ENCODE measurements at places on chromosomes 2 and 18.

DNA sequence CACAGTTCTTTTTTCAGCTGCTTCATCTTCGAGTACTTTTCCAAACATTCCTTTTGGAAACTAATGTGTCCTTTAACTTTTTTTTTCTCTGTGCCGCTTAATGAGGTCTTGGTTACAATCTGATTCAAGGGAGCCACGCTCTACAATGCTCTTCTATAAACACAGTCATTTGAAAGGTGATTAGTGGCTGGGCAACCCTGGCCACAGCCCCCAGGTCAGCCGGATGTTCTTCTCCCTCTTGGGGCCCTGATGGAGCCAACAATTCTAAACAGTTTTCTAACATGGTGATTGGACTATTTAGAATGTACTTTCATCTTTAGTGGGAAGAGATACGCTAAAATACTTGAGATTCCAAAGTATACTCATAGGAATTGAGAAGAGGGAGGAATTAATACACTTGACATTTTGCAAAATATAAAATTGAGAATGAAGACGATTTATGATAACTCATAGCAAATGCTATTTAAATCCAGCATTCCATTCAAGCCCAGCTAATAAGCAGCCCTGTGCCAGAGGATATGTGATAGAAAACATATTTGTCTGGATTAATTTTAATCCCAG, 83.7 kb upstream of the MBOAT2 start:
- no peak for DNase-seq

DNA sequence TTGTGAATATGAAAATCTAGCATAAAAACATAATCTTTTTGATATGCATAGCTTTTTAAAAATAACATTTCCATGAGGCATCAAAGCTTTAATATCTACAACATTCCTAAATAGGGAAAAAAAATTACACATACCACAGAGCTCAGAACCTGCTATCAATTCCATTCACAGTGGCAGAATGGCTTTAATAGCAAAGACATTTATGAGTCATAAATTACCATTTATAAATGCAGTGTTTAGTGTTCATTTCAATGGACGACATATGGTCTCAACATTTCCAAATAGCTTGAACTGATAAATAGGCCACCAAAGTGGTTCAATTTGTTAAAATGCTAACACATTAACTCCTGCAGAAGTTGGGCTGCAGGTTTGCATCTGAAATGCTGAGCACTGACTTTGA, 600.6 kb upstream of the SETBP1 start:
- no peak for DNase-seq

DNA sequence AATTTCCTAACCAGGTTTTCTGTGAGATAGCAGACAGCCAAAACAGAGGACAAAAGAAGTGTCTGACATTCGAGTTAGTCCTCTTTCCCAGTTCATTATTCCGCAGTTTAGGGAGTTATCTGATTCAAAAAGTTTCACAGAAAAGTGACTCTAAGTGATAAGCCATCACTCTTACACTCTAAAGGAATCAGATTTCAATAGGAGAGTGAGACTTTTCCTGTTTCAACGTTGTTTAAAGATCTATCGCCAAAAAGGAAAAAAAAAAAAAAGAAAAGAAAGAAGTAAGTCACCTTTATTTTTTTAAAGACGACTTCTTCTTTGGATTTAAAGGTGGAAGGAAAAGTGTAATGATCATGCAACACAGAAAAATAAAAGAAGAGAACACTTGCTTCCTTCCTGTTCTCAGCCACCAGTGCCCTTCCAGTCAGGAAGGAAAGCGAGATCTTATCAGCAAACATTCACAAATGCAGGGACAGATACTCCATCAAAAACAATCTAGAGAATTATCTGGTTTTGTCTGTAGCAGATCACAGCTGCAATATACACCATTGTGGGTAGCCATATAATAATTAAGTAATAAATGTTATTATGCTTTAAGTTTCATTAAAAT, 49.8 kb downstream of the TFPI start:
- no peak for DNase-seq

DNA sequence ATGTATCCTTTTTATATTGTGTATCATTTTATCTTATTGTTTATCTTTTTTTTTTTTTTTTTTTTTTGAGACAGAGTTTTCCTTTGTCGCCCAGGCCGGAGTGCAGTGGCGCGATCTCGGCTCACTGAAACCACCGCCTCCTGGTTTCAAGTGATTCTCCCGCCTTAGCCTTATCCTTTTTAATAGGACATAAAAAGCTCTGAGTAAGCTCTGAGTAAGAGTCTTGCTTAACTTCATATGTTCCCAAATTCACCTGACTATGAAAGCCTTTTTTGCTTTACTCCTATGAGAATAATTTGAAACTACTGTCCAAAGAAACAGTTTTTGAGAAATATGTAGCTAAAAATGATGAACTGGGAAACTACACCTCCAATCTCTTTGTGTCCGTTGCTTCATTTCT, 525.5 kb downstream of the IRS1 start:
- no peak for DNase-seq

- no peak for DNase-seq
Measured at GRCh38 chr2:73111073-73112025, 1.4 kb downstream of the RAB11FIP5 start.

GRCh38 chr2:85435981-85436835, 17.7 kb downstream of the SH2D6 start:
- no peak for DNase-seq

GRCh38 chr2:168030862-168031624, 216.4 kb downstream of the STK39 start:
- DNase-seq: no peak

GRCh38 chr2:30233271-30234009, 2.1 kb downstream of the LBH start:
- DNase-seq: no peak

DNA sequence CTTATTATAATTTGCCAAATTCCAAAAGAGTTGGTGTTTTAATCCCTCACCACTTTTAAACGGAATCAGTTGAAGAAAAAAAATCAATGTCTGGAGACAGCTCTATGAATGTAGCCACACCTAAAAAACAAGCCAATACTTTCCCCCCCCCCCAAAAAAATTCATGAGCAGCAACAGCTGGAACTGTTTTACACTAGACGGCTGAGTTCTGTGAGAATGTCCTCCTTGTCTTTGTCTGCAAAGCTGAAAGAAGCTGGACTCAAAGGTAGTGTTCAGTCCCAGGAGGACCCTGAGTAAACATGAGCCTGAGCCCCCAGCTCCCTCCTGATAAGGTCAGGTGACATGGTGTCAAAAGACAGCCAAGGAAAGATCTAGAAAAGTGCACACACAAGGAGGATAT, 68.2 kb downstream of the ZNF521 start:
- no peak for DNase-seq

GRCh38 chr2:47601568-47601967, 181.4 kb upstream of the MSH6 start:
- DNase-seq: no peak

DNA sequence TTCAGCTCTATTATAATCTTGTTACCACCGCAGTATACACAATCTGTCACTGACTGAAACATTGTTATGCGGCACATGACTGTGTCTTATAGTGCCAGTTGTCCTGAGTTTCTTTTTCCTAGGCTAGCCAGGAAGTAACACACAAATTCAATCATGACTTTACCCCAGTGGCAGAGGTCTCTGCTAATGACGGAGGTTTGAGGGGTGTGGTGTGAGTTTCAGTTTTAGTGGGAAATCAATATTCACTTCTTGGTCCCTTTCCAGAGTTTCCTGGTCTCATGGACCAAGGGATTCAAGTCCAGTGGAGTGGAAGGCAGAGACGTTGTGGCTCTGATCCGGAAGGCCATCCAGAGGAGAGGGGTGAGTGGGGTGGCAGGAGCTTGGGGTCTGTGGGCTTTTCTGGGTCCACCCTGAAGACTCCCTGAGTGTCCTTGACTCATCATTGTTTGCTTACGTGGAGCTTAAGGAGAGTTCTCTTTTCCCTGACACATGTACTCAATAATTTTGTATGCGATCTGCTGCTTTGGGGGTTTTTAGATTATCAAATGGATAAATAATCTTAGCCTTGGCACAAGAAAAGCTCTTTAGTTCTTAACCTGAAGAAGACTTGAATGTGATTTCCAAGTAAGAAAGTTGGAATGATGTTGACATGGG, 39.2 kb downstream of the HK2 start:
- DNase-seq: no peak

- no peak for DNase-seq
Measured at GRCh38 chr2:36360063-36360462, 4.5 kb downstream of the CRIM1 start.

- no peak for DNase-seq
Measured at GRCh38 chr2:171394164-171394740, 39.5 kb downstream of the METTL8 start.

GRCh38 chr2:38099099-38100028, 23.4 kb upstream of the CYP1B1 start:
- DNase-seq: no peak

DNA sequence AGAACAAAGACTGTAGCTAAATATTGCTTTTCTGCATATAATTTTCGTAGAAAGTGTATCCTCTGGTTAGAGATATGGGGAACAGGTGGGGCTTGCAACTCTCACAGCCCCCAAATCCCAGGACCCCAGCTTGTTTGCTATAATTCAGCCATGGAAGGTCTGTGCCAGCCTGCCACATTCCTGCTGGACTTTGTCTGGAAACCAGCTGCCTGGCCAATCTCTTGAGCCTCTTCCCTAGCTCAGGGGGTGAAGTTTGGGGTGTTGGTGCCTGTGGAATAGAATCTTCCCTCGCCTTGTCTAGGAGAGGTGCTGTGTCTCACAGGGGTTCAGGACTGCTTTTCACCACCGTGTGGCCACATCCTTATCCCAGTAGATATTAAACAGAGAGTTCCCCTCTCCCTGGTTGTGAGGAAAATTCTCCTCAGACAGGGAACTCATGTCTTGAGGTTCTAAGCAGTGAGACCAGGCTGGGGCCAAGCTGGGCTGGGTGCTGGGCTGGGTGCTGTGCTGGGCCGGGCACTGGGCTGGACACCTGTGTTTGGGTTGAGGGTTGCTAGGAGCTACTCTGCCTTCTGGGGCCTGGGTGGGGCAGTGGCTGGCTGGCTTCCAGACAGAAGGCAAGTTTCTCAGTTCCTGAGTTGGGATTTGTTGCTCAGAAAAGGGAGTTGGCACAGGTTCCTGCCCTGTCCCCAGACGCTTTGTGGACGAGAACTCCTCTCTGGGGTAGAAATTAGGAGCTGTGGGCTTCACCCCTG, 12.3 kb downstream of the TOGARAM2 start:
- no peak for DNase-seq

DNA sequence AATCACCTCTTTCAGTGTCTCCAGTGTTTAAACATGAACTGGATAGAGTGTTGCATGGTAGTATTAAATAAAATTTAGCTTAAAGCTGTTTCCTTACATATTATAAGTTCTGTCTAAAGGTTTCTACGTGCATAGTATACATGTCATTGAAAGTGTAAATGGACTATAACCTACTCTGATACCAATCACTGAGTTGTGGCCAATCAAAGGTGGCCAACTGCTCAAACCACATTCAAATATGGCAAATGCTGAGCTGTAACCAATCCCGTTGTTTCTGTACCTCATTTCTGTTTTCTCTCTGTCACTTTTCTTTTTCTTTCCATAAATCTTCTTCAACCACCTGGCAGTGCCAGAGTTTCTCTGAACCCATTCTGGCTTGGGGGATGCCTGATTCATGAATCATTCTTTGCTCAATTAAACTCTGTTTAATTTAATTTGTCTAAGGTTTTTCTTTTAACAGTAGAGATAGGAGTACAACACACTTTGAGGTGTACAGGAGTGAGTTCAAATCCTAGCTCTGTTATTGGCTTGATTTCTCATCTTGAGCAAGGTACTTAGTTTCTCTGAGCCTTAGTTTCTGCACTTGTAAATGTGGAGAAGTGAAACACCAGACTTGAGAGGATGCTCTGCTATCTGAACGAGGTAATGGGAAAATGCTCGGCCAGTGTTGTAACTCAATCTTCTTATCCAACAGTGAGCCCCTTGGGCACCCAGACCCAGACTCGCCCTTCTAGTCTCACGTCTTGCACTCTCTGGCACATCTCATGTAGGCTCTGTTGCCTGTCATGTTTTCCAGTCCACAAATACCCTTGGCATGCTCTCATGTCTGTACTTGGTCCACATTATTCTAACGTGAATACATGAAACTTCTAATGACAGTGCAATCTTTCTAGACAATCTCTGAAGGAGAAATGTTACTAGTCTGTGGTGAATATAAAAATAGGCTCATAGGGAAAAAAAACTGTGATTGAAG, 228.0 kb downstream of the PIK3C3 start:
- no peak for DNase-seq

DNA sequence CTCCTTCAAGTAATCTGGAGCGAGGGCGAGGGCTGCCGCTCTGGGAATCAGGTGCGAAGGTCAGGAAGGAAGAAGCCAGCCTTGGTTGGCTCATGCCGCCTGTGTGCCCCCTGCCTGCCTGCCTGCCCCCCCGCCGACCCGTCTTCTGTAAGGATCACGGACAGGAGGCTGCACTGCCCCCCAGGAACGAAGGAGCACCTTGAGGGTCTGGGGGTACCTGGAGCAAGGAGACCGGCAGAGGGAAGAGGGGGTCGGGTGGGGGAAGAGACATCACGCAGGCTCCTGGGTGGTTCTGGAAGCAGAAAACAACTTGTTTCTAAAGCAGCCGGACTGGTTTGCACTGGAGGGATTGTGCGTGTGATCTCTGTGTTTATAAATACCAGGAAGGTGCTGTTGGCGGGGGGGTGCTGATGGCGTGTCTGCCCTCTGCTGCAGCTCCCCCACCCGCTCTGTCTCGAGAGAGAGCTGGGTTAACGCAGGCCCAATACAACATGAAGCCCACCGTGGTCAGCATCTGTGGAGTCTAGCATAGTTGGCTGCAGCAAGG, 1.7 kb downstream of the FOSL2 start:
- no peak for DNase-seq

GRCh38 chr2:130823886-130824491, 12.7 kb upstream of the ARHGEF4 start:
- DNase-seq: no peak

DNA sequence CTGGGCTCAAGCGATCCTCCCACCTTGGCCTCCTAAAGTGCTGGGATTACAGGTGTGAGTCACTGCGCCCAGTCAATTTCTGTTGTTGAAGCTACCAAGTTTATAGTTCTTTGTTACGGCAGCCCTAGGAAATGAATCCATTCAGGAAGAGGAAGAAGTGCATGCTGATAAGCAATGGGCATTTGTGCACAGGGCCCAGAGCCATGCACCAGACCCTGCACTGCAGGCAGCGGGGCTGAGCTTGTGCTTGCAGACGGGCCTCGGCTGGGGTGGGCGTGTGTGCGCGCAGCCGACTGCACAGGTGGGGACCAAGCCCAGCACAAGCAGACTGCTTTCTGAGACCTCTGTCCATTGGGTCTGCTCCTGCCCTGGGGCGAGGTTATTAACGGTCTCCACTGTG, 144.6 kb downstream of the CABLES1 start:
- DNase-seq: no peak

- DNase-seq: no peak
Measured at GRCh38 chr18:46040033-46040746, 31.9 kb downstream of the PSTPIP2 start.

- DNase-seq: no peak
Measured at GRCh38 chr2:61853086-61853846, 594 bp downstream of the FAM161A start.
